ENCODE measurements at places on chromosomes 11 and 22.

- no peak for DNase-seq
Measured at GRCh38 chr11:69002110-69002569, 10.9 kb downstream of the MRGPRF start.

DNA sequence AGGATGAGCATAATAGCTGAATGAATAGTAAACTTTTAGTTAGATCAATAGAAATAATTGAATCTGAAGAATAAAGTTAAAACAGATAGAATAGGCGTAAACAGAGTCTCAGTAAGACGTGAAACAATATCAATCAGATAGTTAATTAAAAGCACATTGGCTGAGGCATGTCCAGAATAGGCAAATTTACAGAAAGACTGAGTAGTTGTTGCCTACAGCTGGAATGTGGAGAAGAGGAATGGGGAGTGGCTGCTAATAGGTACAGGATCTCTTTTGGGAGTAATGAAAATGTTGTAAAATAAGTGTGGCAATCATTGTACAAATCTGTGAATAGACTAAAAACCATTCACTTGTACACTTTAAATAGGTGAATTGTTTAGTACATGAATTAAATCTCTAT, 36.3 kb upstream of the ME3 start:
- no peak for DNase-seq

- DNase-seq: no peak
Measured at GRCh38 chr11:9386086-9386485, 1.6 kb downstream of the IPO7 start.

DNA sequence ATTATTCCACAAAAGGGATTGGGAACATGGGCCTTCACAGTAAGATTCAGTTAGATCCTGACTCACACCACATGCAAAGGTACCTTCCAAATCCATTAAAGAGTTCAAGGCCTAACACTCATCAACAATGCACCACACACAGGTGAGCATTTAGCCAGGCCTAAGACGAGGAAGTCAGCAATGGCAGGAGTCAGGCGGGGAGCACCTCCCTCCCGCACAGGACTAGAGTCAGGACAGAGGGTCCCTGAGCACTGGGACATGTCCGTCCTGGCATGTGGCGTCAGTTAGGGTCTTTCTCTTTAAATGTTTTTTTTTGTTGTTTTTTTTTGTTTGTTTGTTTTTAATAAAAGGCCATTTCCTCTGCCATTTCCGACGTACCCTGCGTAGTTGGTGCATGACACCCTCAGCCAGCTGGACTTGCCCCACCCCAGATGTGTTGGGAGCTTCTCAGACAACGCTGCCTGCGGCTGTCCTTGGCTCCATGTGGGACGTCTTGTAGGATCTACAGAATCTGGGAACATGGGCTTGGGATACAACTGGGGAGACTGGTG, 1458.6 kb downstream of the BRD1 start:
- no peak for DNase-seq

DNA sequence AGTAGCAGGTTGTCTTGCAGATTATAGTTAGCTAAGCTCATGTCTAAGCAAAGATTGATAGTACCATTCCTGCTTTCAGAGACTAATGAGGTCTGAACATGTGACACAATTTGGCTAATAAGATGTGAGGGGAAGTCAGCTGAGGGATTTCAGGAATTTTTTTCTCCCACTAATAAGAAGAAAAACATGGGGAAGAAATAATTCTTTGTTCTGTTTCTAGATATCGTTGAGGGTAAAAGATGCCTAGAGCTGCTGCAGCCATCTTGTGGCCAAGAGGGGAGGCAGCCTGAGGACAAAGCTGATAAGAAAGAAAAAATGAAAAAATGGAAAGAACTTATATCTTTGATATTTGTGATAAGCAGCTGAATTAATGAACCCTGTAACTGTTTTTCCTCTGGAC, 1334.4 kb downstream of the LRRC4C start:
- DNase-seq: no peak

DNA sequence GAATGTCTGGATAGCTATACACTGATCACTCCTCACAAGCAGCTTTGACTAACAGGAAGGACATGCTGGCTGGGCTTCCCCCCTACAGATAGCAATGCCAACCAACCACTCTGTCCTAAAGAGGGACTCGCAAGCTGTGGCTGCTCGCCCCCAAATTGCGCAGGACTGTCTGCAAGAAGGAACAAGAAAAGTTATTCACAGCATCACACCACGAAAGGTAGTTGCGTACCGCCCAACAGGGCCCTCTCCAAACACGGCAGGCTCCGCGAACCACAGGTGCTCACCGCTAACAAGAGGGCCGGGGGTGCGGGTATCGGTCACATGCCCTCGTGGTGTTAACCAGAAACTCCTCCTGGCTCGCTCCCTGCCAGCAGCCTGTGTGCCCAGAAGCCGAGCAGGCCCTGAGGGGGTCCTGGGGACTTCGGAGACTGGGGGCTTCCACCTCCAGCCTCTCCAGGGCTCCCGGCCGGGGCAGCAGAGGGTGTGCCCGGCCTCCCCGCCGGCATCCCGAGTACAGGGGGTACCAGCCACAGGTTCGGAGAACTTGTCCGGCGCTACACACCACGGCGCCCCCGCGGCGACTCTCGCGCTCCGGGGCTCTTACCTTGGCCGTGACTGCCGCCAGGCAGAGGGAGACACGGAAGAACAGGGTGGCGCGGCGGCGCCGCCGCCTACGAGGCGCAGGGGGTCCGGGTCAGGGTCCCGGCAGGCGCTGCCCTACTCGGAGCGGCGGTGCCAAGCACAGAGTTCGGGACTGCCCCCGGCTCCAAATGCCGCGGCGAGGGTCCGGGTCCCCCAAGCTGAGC, 682 bp downstream of the LARGE1 start:
- no peak for DNase-seq

DNA sequence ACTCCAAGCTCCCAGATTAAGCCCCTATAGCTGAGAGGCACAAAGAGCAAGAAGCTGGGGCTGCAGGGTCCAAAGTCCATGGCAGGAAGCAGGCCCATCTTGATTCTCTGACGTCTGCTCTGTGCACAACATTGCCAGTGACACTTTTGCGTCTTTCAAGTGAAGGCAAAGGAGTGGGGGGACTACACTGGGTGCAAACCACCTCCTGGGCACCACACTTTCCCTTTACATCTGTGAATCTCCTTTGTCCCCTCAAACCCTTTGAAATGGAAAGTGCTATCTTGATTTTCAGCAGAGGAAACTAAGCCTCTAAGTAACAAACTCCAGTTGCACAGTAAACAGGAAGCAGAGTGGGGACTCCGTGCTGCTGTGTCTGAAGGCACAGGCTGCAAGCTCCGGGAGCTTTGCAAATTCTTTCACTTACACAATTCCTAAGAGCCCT, 428.0 kb downstream of the LARGE1 start:
- DNase-seq: no peak

DNA sequence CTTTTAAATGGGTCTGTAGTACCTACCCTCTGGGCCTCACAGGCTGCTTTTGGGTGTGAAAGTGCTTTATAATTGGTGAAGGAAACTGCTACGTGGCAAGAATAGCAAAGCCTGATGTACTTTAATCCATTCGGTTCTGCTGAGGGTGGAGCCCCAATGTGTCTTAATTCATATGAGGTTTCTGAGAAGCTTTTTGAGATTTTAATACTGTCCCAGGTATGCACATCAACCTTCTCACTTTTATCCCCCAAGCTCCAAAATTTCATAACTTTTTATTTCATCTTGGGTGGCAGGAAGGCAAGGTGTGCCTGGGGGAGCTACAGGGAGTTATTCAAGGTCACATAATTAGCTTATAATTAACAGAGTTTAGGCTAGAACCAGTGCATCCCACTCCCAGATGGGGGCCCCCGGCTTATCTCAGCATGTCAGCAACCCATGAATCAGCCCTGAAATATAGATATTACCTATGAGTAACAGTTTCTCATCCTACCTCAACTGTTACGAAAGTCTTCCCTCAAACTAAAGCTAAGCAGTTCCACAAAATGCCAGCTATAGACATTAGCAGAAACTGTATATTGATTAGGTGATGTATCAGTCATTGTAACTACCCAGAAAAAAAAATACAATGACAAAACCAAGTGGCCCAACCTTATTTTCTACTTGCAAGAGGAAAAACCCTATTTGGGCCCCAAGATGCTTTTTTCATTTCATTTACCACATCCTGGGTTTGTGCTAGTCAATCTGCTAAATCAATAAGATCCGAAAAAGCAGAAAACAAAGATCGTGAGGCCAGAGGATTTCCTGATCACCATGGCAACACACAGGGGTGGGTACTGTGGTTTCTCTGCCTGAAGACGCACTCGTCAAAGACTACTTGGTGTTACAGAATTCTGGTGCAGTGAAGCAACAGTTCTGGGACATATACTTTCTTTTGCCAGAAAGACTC, 26.7 kb downstream of the CD44 start:
- peak; percentile 73 for DNase-seq

DNA sequence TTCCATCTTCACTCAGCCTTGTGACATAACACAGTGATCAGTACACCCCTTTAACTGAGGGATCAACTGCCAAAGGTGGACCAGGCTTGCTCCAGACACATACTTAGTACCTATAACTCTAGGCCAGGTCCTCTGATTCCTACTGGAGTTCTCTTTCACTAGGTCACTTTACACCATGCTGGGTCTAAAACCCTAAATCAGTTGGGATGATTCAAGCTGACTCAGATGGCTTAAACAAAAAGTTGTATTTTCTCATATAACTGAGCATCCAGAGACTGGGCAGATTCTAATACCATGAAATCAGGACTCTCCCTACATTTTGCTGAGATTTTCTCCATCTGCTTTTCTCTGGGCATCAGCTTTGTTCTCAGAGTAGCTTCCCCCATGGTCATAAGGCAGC, 26.0 kb upstream of the FLI1 start:
- no peak for DNase-seq

GRCh38 chr11:2930704-2931419, 1.6 kb upstream of the PHLDA2 start:
- peak; percentile 59 for DNase-seq

DNA sequence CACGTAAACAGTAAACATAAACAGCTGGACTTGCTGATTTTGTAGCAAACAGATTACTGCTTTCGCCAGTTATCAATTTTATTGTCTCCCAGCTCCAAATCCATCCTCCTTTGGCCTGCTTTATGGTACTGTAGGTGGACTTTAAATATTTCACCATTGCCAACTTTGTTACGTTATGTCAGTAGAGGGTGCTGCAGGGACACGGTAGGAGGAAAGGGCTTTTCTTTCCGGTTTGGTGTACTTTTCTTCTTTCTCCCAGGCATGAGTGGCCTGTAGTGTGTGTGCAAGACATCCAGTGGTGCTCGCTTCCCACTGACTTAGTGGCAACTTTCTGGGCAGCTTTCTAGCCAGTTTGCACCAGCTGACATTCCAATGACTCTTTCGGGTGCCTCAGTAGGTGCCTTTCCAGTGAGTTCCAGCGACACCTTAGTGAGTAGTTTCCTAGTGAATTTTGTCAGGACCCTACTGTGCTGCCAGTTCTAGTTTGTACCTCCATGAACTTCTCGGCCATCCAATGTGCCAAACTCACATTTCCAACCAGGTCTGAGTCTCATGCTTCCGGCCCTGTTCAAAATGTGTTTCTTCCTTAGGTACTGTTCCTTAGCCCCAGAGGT, 267.6 kb upstream of the TENM4 start:
- DNase-seq: no peak

GRCh38 chr22:43546186-43546585, 134.4 kb downstream of the MPPED1 start:
- DNase-seq: no peak

DNA sequence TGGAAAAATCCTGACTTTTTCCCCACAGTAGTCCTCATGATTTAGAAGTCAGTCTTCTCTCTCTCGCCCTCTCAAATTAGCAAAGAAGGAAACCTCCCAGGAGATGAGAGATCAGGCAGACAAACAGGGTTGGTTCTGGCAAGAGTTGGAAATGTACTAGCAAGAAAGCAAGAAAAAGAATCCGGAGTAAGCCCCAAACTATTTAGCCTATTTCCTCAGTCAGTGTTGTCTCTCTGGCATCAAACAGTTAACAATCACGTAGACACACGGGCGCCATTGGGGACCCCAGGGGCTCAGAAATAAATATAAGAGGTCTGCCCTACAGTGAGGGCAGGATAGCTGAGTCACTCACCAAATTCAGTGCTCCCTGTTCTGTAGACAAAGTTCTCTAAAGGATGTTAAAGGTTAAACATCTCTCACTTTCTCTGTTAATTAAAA, 4.7 kb downstream of the C11orf52 start:
- DNase-seq: no peak

- DNase-seq: no peak
Measured at GRCh38 chr22:48093981-48094380, 1331.5 kb downstream of the TBC1D22A start.

DNA sequence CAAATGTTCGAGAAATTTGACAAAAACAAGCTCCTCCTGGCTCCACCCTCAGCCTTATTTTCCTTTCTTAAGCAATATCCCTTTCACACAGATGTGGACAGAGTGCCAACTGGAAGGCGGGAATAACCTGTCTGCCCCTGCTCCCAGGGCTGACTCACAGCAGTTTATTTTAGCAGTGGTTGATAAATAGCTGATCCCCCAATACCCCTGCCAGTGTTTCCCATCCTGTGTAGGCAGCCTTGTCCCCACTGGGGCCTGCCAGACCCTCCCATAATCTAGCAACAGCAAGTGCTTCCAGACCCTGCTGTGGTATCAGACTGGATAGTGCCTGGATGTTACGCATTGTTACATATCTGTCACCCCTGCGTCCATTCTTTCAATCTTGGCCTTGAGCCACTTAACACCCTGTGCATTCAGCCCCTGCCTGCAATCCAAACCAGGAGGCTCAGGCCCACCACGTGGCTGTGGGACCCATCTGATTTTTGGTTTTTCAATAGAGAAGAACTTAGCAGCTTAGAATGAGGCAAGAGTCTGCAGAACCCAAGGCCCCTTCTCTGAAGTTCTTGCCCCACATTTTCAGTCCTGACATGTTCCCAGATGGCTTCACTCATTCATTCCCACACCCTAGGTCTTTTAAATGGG, 53.7 kb downstream of the PARVA start:
- DNase-seq: no peak
